Neural progenitor cell (in vitro differentiated cells): ENCODE measurements at places on chromosomes 13 and 19. TPM values are rescaled to one million over a fixed set of nuclear protein-coding genes. Genes with fewer than 3 reads are reported as not detected.

DNA sequence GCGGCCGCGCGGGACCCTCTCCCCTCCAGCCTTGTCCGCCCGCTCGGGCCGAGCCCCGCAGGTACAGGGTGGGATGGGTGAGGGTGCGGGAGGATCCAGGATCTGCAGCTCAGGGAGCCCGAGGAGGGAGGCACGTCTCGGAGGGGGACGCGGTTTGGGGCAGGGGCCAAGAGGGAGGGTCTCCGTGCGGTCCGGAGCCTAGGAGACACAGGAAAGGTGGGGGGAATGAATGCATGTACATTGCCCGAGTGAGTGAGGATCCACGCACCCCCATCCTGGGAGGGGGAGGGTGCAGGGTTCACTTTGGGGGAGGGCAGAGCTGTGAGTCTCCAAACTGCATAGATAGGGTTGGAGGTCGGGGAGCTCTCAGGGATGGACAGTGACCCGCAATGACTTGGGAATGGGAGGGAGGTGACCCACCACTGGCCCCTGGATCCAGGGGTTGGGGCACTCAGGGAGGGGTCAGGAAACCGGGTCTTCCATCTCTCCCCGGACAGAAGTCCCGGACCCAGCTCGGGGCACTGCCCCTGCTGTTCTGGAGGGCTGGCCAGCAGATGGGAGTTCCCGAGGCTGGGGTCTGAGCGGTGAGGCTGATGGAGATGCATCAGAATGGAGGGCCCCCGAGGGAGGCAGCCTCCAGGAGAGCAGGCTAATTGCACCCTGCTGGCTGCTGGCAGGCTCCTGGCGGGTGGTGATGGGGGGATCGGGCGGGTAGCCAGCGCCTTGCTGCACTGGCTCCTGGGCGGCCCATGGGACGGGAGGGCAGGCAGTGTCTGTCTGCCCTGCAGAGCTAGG is 547 bp downstream of the KCNN1 start:
- peak; percentile 35 for DNase-seq

GRCh38 chr13:32590266-32590665 is 4.0 kb downstream of the PDS5B start:
- peak; percentile 16 for DNase-seq

GRCh38 chr19:53037101-53038097 is 7.1 kb upstream of the ERVV-2 start:
- DNase-seq = peak; percentile 18

DNA sequence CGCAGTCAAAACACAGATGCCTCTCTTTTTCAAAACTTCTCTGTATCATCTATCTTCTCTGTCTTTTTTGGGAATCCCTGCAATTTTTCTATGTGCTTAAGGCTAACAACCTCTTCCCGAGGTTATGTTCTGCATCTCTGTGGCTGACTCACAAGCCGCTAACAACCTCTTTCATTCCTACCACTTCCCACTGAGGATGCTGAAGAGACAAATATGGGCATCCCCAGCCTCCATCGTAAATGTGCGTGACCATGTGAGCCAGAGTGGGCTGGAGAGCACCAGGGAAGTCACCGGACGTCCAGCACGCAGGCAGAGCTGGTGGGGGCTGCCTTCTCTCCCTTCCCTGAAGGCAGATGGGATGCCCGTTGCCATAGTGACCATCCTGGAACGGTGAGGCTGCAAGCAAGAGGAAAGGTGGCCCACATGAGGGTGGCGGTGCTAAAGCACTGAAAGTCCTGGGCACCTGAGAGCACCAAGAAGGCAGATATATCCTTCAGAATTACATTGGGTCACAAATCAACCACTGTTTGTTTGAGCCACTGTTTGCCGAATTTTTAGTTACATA is 122.8 kb downstream of the SHISA2 start:
- DNase-seq = no peak

GRCh38 chr13:100528353-100528752 is 60.2 kb downstream of the GGACT start:
- no peak for DNase-seq

- no peak for DNase-seq
These were observed 197.1 kb downstream of the ITGBL1 start for GRCh38 chr13:101649488-101650126.

GRCh38 chr19:4580961-4581665 is 21.6 kb upstream of the SEMA6B start:
- peak; percentile 70 for DNase-seq

- DNase-seq = peak; percentile 41
These were observed 385.4 kb upstream of the PRR20A start for GRCh38 chr13:56755181-56755935.

- peak; percentile 37 for DNase-seq
These were observed 91.7 kb upstream of the ANKRD10 start for GRCh38 chr13:111006506-111007031.

The UBE2L5 gene
- not detected in 2 replicates for total RNA-seq

The TTC9B gene
- total RNA-seq = not detected in 2 replicates

The LRFN3 gene
- total RNA-seq = 2.3 and 9.5 TPM in 2 replicates
